ENCODE measurements at places on chromosomes 1 and 21.

DNA sequence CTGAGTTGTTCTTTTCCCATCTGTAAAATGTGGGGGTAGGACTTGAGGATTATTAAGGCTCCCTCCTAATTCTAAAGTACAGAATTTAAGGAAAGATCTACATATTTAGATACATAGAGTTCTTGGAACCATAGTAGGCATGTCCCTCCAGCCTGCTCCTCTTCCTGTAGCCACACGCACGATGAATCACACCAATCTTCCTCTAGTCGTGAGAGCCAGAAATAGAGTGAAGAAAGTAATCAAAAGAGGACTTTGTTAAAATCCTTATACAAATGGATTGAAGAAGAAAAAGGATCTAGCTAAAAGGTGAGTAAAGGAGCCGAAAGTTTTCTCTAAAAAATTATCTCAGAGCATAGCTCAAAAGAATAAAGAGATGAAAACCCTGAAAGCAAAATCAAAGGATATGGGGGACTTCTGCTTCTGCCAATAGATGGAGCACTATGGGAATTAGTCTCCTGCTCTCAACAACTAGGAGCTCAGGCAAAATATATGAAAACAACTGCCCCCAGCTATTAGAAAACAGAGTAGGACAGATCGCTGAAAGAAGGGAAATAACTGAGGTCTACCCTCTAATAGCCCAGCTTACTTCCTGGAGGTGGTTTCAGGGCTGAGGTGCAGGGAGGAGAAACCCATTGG, 8.5 kb downstream of the C1orf141 start:
- no peak for DNase-seq

DNA sequence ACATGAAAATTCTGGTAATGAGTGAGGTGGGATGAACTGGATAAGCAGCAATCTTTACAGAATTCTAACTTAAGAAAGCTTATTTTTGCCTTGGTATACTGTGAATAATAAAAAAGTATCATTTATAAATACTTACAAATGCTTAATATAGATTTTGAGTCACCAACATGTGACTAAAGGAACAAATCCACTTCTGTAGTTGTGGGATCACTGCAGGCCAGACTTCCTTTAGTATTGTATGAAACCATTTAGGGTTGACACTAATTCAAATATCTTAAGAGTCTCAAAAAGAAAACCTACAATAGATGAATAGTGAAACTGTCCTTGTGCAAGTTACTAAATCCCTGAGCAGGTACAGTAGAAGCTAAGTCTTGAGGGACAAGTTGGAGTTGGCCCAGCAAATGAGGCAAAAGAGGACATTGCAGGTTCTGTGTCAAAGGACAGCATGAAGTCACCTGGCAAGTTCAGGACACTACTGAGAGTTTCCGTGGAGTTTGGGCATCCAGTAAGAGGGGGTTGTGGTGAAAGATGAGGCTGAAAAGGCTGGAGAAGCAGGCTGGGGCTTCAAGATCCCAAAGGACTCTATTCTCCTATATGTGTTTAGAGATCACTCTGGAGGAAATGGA, 5.9 kb upstream of the THEM4 start:
- no peak for DNase-seq

GRCh38 chr1:22922640-22923039, 50.0 kb downstream of the LACTBL1 start:
- DNase-seq: no peak

- no peak for DNase-seq
Measured at GRCh38 chr1:39704757-39705156, 13.5 kb upstream of the HPCAL4 start.

DNA sequence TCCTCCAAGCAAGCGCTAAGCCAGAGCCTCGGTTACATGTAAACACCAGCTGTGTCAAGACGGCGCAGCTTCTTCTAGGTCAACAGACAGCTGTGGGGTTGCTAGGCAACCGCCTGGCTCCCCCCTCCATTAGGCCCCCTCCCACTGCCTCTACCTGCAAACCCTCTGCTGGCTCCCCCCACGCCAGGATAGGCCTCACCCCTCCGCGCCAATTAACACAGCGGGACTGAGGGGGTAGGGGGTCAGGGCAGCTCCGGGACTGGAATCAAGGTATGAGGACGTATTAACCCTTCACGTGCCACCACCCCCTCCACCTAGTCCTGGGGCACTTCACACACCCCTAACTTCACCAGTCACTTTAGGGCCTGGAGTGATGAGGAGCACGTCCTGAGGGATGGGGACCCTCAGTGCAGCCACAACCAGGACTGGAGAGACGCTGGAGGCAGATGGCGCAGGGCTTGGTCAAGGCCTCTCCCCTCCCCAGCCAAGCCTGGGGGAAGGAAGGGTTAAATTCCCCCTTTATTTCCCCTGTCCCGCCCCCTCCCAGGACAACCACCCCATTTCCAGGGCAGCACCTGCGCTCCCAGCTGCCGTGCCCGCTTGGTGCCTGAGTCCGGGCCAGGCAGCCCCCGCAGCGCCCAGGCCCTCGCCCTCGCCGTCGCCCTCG, 37.4 kb upstream of the WASF2 start:
- DNase-seq: peak; percentile 87

- DNase-seq: no peak
Measured at GRCh38 chr1:86938450-86938849, 24.0 kb downstream of the HS2ST1 start.

DNA sequence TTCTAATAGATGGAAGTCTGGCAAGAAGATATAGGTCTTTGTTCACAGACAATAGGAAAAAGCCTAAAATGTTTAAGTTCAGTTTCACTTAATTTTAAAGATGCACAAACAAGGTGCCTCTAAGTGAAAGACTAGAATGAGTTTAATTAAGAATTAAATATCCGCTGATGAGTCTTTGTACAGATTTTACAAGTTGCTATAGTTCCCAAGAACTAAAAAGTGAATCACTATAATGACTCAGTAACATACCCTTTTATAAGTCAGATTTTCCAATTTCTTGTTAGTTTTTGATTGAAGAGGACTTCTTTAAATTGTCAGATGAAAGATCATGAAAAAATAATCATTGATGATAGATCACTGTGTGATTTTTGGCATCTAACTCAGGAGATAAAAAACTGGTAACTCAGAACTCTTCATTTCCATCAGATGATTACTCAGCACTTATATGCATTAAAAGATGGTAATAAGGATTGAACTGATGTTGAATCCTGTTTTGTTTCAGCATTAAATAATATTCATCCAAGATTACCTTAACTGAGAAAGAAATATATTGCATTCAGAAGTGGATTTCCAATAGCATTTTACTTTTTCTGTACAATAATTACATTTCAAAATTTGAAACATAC, 59.0 kb upstream of the ST6GALNAC3 start:
- no peak for DNase-seq

GRCh38 chr1:51946300-51946699, 44.2 kb downstream of the RAB3B start:
- DNase-seq: no peak

DNA sequence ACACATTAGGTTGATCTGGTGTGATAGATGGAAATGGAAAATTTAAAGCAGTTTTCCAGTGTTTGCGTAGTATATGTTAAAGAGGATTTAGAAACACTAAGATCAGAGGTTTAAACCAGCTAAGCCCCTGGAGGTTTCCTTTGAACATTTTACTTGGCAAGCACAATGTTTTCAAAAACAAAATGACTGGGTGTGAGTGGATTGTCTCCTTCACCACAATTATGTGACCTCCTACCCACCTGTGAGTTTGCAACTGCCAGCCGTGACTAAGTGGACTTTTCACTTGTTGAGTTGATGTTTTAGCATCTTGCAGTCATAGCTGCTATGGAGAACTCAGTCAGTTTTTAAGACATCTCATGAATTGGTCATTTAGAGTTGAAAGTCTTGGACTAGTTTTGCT, 4.7 kb downstream of the CCDC190 start:
- DNase-seq: no peak

- peak; percentile 59 for DNase-seq
Measured at GRCh38 chr1:119884711-119885110, 11.6 kb downstream of the ADAM30 start.

DNA sequence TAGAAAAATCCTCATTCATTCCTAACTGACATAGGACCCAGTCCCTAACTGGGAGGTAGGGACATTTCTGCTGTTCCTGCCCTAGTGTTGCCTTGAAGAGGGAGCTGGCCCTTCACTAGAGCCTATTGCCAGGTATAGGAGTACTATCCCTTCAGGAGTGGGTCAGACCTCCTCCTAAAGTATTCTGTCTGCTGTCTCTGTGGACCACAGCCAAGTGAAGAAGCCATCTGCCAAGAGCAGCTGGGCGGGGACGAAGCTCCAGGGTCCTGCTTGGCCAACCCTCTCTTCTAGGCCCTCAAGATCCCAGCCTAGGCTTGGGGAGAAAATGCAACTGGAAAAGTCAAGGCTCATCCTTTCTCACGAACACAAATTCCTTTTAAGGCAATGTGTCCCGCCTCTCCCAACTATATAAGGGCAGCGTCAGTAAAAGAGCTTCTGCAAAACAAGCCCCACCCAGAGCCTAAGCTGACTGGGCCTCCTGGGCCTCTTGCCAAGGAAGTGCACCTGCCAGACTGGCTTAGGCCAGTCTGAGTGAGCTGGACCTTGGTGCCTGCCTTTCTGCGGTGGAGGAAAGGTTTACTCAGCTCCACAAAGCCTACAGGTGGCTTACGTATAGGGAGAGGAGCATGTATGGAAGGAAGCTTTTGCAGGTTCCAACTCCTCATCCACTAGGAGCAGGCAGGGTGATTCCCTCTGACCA, 638 bp upstream of the TUFT1 start:
- peak; percentile 79 for DNase-seq

DNA sequence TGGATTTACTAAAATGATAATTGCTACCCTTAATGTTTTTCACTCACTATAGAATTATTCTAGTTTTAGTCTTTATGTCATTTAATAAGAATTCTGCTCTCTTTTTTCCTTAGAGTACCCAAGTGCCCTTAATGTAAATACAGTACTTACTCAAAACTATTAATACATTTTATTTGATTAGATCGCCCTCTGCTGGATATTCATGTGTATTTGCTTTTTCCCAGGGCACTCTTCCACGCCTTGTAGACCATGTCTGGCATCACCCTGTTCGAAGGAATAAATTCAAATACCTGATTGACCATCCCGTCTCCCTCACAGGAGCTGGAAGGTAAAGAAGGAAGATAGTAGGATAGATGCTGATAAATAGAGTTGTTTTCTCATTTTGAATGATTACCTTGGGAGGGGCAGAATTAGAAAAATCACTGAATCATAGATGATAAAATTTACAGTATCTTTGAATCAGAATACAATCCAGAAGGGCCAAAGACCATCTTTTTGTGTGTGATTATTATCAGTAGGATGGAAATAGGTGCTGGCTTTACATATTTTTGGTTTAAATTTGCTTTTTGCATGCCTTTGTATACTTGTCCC, 4.1 kb downstream of the AXDND1 start:
- peak; percentile 82 for DNase-seq

GRCh38 chr1:41528726-41529605, 44.5 kb upstream of the EDN2 start:
- DNase-seq: no peak

DNA sequence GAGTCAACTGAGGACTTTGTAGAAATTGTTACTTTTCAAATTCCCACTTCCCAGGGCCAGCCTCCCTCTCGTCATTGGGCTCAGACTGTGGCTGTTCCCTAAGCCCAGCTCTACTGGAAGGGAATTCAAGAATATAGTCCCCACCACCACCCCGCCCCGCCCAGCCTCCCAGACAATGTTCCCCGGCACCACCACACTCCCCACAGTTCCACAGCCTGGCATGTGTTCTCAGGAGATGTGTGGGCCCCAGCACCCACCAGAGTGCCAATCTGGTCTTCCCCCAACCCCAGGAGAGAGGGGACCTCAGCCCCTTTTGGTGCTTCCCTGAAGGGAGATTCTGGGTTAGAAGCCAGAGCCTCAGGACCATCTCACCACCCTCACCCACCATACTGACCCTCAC, 120.1 kb downstream of the SYT2 start:
- DNase-seq: no peak

DNA sequence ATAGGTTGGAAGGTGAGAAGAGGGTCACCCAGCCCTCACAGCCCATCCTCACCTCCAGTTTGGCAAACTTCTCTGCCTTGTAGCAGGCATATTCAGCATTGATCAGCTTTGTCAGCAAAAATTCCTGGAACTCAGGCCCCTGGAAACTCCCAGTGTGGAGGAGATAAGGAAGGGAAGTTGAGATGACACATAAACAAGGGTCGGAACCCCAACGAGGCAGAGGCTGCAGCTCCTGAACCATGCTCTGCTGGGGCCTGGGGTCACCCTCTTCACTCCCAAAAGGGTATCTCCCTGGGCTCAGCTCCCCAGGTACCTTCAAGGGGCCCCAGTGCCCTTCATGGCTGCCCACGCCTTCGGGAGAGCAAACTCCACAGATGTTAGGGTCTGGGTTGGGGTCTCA, 60.4 kb downstream of the RAP1GAP start:
- no peak for DNase-seq

- DNase-seq: no peak
Measured at GRCh38 chr1:160338580-160338979, 4.5 kb downstream of the COPA start.

GRCh38 chr1:201085902-201086735, 26.1 kb downstream of the CACNA1S start:
- peak; percentile 68 for DNase-seq

- DNase-seq: no peak
Measured at GRCh38 chr1:66690666-66691381, 61.4 kb upstream of the DYNLT5 start.

Measured in common myeloid progenitor, CD34-positive (primary cell).